ENCODE measurements at places on chromosomes 5 and 9.

GRCh38 chr5:32001284-32001683 lies 172.8 kb downstream of the GOLPH3 start:
- no peak overlapping the region for H3K27ac ChIP-seq
- H3K36me3 ChIP-seq: peaks cover 5% of the 10 kb centered on the region
- H3K27me3 ChIP-seq: no peaks in the 10 kb centered on the region
- DNase-seq: no peak
- H3K4me1 ChIP-seq: no peaks in the 10 kb centered on the region

- no peak overlapping the region for H3K27ac ChIP-seq
- H3K36me3 ChIP-seq: no peaks in the 10 kb centered on the region
- no peaks in the 10 kb centered on the region for H3K27me3 ChIP-seq
- no peaks in the 10 kb centered on the region for H3K4me1 ChIP-seq
- H3K4me3 ChIP-seq: no peak overlapping the region
Measured at GRCh38 chr9:27047136-27047535, 41.7 kb upstream of the LRRC19 start.

GRCh38 chr9:135127718-135128670 lies 40.5 kb downstream of the OLFM1 start:
- no peak for DNase-seq
- peaks cover 16% of the 10 kb centered on the region for H3K27me3 ChIP-seq
- H3K36me3 ChIP-seq: no peaks in the 10 kb centered on the region
- H3K4me3 ChIP-seq: no peak overlapping the region

- no peak overlapping the region for H3K27ac ChIP-seq
- H3K4me1 ChIP-seq: no peaks in the 10 kb centered on the region
- no peaks in the 10 kb centered on the region for H3K36me3 ChIP-seq
- H3K4me3 ChIP-seq: no peak overlapping the region
- H3K27me3 ChIP-seq: peaks cover 3% of the 10 kb centered on the region
Measured at GRCh38 chr5:112570708-112571444, 151.8 kb upstream of the EPB41L4A start.

- peaks cover 35% of the 10 kb centered on the region for H3K4me1 ChIP-seq
- no peak overlapping the region for H3K4me3 ChIP-seq
- H3K36me3 ChIP-seq: peaks cover 8% of the 10 kb centered on the region
Measured at GRCh38 chr9:128887914-128888350, 6.0 kb downstream of the LRRC8A start.

Data from naive thymus-derived CD8-positive, alpha-beta T cell (primary cell).